ENCODE measurements at places on chromosomes 13 and 19.

DNA sequence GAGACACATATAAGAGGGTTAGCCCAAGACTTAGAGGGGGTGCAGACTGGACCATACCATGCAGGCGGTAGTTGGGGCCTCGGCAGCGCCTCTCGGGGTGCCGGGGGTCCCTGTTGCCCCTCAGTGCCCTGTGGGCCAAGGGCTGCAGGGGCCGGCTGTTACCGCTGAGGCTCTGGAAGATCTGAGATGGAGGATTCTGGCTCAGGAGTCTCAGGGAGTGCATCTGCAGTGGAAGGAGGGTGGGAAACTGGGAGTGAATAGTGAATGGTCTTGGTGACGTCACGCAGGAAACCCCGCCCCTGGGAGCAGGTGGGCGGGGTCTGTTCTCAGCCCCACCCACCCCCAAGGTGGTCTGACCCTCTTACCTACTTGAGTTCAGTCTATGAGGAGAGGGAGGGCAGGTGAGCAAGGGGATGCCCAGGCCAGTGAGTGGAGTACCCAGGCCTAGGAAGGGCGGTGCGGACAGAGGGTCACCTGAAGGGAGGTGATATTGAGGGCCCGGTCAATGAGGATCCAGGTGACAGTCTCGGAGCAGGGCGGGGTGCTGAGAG, 1.7 kb upstream of the DBP start:
- no peak for DNase-seq

- DNase-seq: peak; percentile 56
Measured at GRCh38 chr19:30784850-30785457, 412.8 kb downstream of the ZNF536 start.

DNA sequence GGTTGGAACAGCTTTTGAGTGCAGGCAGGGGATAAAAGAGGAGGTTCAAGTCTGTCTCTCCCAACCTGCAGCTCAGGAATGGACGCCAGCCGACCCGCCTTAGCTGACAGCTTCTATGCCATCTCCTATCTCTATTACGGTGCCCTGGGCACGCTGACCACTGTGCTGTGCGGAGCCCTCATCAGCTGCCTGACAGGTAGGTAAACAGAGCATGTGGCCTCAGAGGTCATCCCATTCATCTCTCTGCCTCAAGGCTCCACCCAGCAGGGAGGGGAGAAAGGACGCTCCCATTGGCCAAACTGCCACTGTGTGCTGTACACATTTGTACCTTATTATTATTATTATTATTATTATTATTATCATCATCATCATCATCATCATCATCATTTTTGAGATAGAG, 16.5 kb downstream of the SLC5A5 start:
- DNase-seq: no peak

GRCh38 chr13:29920025-29920643, 69.7 kb upstream of the UBL3 start:
- DNase-seq: no peak

DNA sequence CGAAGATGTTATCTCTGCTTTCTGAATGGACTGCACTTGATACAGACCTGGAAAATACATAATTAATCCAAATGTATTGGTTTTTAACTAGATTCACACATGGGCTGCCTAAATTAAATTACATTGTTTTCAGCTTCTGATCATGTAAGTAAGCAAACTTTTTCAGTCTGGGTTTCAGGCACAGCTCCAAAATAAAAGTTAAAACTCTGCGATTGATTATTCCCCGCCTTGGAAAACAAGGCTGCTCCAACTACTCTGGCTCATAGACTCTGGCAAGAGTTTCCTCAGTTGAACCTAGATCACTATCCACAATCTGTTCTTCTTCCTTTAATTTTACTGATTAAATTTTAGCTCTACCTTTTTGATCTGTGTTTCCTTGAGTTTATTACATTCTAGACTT, 526.0 kb upstream of the SPRY2 start:
- DNase-seq: no peak

GRCh38 chr19:35330475-35330874, 1.5 kb downstream of the CD22 start:
- no peak for DNase-seq

- DNase-seq: no peak
Measured at GRCh38 chr19:2659856-2660432, 42.5 kb downstream of the GNG7 start.

- peak; percentile 42 for DNase-seq
Measured at GRCh38 chr19:49335071-49335783, at the start of gene CD37. TSS of gene CD37 (plus strand) at chr19:49335406. CDS start at chr19:49335541, 135 bp downstream.

GRCh38 chr13:30976025-30976424, 43.6 kb downstream of the TEX26 start:
- no peak for DNase-seq

- peak; percentile 40 for DNase-seq
Measured at GRCh38 chr13:75482070-75482819, at the start of gene TBC1D4. TSS of gene TBC1D4 (minus strand) at chr13:75482169. CDS start at chr13:75481767, 402 bp downstream.

DNA sequence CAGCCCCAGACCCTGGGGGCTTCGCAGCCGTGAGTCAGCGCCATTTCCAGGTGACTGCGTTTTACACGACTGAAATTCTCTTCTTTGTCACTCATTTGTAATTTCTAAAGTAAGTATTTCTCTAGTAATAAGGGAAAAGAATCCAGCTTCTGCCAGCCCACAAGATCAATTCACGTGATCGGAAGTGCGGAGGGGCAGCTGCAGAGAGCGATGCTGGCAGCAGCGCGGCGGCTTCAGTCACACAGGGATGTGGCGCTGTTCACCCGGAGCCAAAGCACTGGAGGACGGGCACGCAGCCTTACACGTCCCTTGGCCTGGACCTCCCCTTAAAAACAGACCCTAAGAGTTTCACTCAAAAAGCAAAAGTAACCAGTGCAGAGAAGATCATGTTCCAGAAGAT, 18.4 kb downstream of the GRTP1 start:
- no peak for DNase-seq

DNA sequence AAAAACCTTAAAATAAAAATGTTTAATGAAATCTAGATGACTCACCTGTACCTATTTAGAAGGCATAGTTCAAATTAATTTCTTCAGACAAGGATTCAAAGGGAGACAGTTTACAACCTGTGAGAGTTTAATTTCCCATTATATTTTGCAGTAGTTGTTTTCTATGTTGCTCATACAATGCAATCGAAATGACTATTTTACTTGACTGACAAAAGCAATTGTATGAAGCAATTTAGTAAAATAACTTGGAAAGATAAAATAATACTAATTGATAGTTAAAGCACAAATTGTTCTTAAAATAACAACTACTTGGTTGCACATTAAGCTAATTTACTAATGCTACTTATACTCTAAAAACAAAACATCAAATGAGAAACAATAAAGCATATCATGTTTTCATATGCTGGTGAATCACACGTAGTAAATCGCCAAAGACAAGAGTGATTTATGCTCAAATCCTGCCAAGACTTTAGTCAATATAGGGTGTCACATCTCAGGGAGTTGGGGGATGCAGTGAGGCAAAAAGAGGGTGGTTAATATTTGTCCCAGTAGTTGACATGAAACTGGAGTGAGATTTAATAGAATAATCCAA, 6.4 kb downstream of the DACH1 start:
- no peak for DNase-seq

DNA sequence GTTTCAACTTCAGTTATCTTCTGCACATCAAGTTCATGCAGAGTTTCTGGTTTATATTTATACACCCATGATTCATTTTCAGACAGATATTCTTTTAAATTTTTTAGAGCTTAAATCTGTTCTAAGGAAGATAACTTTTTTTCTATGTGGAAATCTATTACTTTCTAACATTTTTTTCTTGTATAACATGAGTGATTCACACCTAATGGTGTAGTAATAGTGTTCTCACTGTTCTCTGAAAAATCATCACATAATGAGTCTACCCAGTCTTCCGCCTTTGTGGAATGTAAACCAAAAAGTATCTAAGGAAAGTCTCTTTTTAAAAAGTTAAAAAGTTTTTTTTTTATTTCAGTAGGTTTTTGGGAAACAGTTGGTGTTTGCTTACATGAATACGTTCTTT, 70.8 kb downstream of the FNDC3A start:
- DNase-seq: no peak

DNA sequence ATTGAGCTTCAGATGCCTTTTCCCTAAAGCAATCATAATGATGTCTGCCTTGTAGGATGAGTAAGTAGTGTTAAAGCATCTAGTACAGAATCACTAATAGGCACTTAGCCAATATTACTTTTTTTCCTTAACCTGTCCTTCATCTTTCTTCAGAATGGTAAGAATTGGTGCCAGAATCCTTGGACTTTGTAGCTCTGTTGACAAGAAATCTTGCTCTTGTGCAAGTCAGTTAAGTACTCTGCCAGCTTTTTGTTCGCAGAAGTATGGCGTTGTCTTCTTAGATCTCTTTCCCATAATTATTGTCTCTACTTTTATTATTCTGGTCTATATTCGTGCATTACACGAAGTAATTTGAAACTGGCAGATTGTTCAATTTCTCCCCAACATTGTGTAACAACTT, 554.5 kb downstream of the PCDH9 start:
- no peak for DNase-seq

- no peak for DNase-seq
Measured at GRCh38 chr13:63607153-63607552, 2191.5 kb upstream of the PCDH20 start.

- no peak for DNase-seq
Measured at GRCh38 chr13:52345048-52345447, 60.9 kb downstream of the THSD1 start.

GRCh38 chr13:31639443-31640163, 99.7 kb upstream of the RXFP2 start:
- DNase-seq: no peak

DNA sequence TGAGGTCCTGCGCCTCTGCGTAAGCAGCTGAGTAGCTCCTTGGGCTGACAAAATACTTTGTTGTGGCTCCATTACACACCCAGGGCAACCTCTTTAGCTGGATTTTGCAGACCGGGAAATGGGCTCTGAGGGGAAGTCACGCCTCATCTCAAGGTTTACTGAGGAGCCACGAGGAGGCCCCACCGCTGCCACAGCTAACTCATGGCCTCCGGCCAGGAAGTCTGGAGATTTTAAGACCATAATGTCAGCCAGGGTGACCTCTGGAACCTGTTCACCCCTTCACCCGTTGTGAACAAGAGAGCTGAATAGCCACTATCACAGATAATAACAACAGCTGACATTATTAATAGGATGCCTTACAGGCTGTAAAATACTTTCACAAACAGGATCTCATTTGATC, 351.3 kb upstream of the TMTC4 start:
- DNase-seq: no peak

DNA sequence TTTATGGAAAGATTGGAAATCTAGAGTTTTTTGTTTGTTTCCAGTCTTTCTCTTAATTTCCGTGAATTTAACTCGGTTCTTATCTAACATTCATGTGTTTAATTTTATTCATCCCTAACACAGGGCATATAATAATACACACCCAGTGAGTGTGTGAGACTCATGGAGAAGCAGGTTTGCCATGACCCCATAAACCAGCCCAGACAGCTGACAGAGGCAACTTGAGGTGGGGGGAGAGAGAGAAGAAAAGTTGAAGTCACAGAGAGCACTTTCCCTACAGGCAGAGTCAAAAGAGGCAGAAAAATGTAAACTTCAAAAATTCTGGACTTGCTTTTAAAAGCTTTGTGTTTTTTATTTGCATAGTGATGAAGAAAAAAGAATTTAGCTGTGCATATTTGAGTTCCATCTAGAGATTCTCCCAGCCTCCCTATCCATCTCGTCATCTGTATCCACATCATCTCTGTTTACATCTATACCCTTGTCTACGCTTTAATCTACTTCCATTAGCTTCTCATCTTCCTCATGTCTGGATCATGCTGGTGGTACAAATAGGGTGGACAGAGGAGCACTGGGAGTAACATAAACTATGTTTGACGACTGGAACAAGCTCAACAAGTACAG, 60.2 kb downstream of the THSD1 start:
- DNase-seq: no peak

DNA sequence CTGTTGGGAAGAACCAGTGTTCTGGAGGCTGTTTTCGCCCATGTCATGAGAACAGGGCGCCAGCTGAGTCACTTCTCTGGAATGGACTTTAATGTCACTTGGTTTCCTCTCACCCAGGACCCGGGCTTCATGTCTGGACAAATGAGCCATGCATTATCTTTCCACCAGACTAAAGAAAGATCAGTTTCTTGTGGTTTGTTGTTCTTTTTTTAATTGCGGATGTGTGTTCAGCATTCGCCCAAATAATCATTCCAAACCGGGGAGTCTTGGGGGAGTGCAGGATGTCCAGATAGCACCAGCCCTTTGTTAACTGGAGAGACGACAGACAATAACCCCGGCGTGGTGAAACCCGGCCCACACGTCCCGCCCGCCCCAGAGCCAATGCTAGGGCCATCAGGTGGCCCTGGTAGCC, 102.5 kb downstream of the COL4A2 start:
- DNase-seq: no peak

GRCh38 chr19:1062387-1063029, 4.5 kb upstream of the ARHGAP45 start:
- DNase-seq: no peak

DNA sequence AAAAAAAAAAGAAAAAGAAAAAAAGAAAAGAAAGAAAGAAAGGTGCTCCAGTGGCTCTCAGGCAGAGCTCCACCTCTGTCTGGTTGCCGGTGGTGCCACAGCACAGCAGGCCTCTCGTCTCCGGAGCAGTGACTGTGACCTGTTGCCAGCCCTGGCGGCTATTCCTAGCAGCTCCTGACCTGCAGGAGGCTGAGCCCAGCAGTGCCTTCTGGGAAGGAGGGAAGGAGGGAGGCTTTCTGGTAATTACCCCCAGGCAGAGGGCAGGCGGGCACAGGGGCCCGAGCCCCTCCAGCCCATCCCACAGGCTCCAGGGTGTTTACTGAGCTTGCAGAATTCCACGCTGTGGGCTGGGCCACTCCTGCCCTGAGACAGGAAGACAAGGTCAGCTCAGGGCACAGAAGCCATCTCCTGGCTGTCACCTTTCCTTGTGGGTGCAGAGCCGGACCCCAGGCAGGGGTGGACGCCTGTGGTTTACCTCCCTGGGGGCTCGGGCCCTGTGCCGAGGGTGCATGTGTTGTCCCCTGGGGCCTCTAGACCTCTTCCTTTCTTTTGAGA, 77.9 kb downstream of the GNG7 start:
- no peak for DNase-seq

DNA sequence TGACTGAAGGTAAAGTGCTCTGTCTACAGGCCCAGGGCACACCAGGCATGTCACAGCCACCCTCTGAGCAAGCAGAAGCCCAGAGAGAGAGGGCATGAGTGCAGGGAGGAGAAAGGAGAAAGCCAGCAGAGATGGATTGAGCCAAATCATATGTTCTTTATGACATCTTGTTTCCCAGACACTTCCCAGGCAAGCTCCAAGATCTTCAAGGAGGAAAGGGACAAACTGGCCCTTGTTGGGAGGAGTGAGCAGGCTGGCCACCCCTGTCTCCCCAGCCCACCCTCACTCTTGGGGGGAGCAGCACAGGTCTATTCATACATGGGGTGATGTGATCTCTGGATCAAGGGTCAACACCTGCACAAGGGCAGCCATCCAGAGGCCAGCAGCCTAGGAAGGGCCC, 298.8 kb downstream of the UQCRFS1 start:
- DNase-seq: no peak

DNA sequence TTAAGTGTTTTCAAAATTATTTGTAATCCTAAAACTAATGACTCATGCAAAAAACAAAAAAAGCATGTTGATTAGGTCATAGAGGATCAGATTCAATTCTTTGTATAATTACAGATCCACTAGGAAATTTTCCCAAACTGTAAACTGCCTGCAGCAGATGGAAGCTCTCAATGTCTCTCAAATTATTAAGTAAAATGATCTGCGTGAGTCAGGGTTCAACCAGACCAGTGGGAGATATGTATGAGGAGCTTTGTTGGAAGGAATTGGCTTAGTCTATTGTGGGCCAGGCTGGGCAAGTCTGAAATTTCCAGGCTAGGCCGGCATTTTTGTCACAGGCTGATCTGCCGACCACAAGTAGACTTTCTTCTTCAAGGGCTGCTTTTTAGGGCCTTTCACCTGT, 14.4 kb upstream of the SACS start:
- DNase-seq: no peak

GRCh38 chr13:112376050-112376681, at the start of gene SPACA7:
TSS of gene SPACA7 (plus strand) at chr13:112376355. CDS start at chr13:112376386, 31 bp downstream.
- DNase-seq: no peak

Measured in stimulated activated CD4-positive, alpha-beta T cell treated with anti-CD3 and anti-CD28 coated beads, Interleukin-4, amount 100 ng/mL, for 48 hours (primary cell).